NCI-H1436 (cell line): ENCODE measurements at places on chromosomes 5 and 9.

- DNase-seq, result no peak
These were observed 259.2 kb downstream of the SLCO4C1 start for GRCh38 chr5:102036927-102037326.

- DNase-seq, result no peak
These were observed 35.7 kb downstream of the ELL2 start for GRCh38 chr5:95925939-95926338.

GRCh38 chr9:123942542-123942941 lies 12.6 kb upstream of the DENND1A start:
- no peak for DNase-seq

DNA sequence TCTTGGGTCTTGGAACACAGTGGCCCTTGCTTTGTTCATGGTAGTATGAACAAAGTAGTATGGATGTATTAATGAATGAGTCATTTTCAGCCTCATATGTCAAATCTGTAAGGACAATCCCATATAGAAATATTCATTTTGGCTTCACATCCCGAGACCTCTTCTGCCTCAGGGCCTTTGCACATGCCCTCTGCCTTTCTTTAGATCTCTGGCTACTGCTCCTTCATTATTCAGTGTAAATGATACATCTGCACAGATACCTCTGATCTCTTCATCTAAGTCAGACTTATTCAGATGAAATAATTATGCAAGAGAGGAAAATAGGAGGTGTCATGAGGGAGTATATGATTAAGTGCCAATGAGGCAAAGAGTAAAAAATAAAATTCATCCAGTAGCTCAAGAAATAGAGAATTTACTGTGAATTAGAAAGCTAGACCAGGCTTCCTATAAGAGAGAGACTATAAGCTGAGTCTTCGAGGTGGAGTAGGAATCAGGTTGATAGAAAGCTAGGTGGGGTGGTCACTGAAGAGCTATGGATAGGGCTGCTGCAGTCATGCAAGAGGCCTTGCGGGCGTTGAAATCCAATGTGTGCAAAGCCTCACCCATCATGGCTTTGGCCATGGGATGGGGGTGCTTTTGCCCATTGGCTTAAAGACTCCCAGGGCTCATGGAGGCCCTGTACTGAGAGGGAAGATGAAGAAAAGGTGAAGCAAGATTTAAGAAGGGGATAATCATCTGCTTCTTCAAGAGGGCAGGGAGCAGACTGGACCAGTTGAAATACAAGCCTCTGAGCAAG lies 3.7 kb upstream of the TTLL11 start:
- no peak for DNase-seq

- DNase-seq, result no peak
These were observed 27.0 kb downstream of the GNAQ start for GRCh38 chr9:78004478-78005229.

DNA sequence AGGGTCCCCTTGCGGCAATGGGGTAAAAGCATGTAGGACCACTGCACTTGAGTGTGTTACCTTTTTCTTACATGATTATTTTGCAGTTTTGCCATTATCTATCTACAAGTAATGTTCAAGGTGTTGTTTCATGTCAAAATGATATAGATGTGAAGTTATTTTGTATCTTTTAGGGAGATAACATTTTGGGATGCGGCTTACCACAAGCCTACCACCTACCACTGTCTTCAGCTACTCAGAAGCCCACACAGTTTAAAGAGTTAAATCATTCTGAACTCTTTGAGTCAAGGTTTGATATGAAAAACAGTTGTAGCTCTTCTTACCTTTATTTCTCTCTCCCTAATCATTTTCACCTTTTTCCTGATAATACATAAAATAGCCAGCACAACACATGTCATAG lies 19.8 kb downstream of the CERT1 start:
- DNase-seq, result no peak

DNA sequence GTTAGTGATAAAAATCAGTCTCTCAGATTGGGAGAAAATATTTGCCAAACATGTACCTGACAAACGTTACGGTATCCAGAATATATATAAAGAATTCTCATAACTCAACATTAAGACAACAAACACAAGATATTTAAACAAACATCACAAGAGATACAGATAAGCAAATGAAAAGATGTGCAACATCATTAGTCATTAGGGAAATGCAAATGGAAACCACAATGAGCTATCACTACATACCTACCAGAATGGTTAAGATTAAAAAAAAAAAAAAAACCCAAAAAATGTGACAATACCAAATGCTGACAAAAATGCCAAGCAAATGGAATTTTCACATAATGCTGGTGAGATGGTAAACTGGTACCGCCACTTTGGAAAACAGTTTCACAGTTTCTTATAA lies 15.4 kb downstream of the CERT1 start:
- DNase-seq, result no peak

DNA sequence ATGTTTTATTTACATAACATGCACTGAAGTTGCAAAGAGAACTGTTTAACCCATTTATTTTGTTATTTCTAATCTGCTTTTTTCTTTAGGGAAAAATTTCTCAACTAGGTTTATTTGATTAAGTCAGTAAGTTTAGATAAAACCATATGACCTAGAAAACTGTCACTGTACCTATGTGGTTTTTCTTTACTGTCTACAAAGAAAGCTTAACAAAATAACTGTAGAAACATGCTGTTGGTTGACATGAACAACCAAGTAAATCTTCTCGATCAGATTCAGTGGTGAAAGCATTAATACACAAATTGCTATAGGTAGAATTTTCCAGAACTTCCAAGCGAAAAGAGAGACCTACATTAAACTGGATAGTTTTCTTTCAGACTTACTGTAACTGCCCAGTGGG lies 137.4 kb downstream of the PCSK5 start:
- no peak for DNase-seq

DNA sequence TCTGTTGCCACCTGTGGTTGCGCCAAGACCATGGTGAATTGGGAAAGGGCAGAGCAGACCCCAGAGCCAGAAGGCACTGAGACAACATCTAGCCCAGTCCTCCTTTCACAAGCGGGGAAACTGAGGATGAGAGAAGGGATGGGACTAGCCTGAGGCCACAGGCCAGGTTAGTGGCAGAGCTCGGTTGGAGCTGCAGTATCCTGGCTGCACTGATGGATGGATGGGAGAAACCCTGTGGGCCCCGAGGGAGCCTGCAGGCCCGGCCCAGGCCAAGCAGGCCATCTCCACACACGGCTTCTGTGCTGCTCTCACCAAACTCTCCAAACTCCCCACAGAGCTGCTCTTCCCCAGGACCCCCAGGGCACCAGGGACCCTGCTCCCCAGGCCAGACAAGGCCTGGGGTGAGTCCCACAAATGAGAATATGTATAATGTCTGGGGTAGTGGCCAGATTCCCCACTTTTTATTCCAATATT lies 60.2 kb downstream of the TSTD2 start:
- DNase-seq, result no peak

DNA sequence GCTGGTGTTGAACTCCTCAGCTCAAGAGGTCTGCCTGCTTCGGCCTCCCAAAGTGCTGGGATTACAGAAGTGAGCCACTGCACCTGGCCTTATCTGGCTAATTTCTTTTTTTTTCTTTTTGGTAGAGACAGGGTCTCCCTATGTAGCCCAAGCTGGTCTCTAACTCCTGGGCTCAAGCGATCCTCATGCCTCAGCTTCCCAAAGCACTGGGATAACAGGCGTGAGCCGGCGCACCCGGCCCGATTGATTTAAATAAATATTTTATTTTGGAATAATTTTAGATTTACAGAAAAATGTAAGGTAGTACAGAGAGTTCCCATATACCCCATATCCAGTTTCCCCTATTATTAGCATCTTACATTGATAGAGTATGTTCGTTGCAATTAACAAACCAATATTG lies 155.0 kb upstream of the MVB12B start:
- no peak for DNase-seq

- no peak for DNase-seq
These were observed 17.8 kb downstream of the MRPL36 start for GRCh38 chr5:1781726-1782384.

DNA sequence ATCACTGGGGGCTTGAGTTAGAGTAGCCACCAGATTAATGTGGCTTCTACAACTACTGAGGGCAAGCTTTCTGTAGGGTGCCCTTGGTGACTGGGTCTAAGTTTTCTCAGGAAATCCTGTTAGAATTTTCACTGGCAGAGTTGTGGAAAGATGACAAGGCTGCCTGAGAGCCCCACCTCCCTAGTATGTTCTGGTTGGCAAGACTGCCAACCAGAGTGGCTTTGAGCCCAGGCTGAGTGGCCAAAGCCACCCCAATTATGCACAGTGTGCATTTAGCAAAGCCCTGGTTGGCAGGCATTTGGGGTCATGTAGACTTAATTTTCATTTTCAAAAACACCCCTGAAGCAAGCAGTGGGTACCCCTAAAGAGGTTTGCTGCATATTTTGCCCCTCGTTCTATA lies 136.7 kb upstream of the HAPLN1 start:
- DNase-seq, result no peak

DNA sequence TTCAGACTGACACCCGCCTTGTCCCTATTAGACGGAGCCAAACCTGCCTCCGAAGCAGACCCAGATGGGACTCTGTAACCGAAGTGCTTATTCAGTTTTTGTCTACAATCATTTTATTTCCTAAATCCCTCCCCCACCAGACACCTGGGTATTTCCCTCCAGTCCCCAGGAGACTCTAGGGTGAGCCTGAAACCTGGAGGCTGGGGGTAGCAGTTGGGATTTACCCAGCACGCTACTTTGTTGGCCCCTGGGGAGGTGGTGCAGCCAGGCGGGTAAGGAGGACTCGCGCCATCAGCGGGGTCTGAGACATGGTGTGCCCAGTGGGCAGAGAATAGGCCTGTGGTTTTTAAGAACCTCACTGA lies 1.3 kb upstream of the LHX2 start:
- peak; percentile 39 for DNase-seq

GRCh38 chr5:4837489-4838058 lies 302.6 kb upstream of the ADAMTS16 start:
- no peak for DNase-seq

DNA sequence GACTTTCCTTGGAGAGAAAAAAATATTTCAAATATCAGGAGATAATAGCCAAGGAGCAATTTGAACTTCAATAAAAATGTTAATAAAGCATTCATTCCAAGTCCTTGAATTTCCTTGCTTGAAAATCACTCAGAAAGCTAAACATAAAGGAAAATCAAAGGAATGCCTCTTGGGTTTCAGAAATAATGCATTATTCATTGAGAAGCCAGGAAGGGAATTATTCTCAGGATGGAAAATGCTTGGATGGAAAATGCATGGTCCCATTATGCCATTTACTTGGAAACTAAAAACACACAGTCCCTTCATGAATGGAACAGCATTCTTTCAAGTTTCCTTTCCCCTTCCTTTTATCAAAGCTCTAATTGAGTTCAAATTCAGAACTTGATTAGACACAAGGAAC lies 160.9 kb downstream of the LPAR1 start:
- DNase-seq, result no peak

- no peak for DNase-seq
These were observed 65.6 kb upstream of the CNOT6 start for GRCh38 chr5:180428598-180428997.

DNA sequence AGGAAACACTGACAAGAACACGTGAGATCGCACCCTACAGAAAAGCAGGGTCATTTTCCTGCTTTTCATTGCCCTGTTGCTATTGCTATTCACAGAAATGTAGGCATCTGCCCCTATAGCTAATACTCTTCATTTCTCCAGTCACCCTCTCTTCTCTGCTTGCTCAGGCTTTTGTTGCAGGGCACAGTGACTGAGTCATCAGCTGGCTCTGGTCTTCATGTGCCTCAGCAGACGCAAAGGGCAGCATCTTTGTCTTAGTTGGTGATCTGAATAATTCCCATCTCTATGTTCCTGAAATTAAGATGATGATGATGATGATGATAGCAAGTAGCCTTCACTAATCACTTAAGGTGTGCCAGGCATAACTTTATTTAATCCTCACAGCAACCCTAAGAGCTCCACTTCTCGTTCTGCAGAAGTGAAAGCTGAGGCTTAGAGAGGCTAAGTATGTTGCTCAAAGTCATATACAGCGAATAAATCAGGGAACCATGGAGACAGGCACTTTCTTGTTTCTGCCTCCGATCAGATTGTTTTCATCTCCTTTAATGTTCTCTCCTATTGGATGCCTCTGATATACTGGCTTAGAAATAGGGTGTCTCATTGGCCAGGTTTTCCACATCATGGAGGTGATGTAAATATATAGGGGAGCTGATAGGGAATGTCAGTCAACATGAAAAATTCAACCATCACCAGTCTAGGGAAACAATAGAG lies 133.0 kb upstream of the STK32A start:
- no peak for DNase-seq

- DNase-seq, result peak; percentile 11
These were observed 112.5 kb downstream of the FAM174A start for GRCh38 chr5:100647461-100648230.

DNA sequence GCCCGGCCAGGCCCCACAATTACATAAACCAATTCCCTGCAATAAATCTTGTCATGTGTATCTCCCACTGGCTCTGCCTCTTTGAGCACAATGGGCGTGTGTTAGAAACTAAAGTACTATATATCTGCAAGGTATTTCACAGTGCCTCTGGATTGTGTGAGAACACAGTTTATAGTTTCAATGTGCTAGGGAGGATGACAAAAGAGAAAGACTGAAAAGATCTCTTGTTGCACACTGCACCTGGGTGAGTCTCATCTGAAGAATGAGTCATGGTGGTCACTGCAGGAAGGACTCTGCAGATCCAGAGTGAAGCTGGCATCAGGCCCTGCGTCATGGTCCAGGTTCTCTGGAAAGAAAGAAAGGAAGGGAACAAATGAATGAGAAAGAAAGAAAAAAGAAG lies 20.7 kb upstream of the CTSV start:
- no peak for DNase-seq

DNA sequence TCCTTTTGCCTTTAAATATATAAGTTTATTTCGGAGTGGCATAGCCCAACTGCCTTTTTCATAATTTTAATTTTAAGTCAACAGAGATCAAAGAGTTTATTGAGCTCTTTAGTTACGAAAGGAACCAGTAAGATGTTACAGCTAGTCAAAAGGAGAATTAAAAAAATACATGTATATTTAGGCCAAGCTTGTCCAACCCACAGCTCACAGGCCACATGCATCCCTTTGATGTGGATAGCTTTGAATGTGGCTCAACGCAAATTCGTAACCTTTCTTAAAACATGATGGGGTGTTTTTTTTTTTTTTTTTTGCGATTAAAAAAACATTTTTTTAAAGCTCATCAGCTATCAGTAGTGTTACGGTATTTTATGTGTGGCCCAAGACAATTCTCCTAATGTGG lies 50.2 kb upstream of the IL31RA start:
- no peak for DNase-seq

GRCh38 chr9:6199596-6199995 lies 16.0 kb upstream of the IL33 start:
- DNase-seq, result no peak

GRCh38 chr5:105956456-105957196 lies 1714.1 kb downstream of the EFNA5 start:
- DNase-seq, result no peak

DNA sequence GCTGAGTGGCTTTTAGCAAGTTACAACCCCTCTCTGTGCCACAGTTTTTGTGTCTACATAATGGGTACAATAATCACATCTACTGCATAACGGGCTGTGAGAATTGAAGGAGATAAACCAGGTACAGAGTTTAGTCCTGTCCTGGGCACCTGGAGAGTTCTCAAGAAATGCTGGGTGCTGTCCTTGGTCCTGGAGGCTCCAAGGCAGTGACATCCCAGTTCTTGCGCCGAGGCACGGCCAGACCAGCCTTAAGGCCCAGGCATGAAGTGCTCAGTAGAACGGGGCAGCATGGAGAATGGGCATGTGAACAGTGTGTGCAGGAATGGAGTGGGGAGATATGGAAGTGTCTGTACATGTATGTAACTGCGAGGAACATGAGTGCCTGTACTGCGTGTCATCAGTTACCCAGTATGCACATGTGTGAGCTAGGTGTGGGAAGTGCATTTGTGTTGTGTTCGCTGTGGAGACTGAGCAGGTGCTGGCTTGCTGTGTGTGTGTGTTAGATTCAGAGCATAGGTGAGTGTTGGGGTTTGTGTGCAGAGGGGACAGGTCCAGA lies 6.3 kb upstream of the UNC5A start:
- DNase-seq, result no peak
